ENCODE measurements at places on chromosomes 1 and 21. TPM values are rescaled to one million over a fixed set of nuclear protein-coding genes. Genes with fewer than 3 reads are reported as not detected.

The SLC25A34 gene
- 1.3 TPM for total RNA-seq

The ARHGEF10L gene
- total RNA-seq, result 12.2 TPM

The FASLG gene
- total RNA-seq, result not detected

The KLF17 gene
- total RNA-seq, result not detected

- DNase-seq, result no peak
Measured at GRCh38 chr21:29193072-29193471, 62.6 kb downstream of the MAP3K7CL start.

- DNase-seq, result no peak
Measured at GRCh38 chr1:12661606-12662219, 17.8 kb downstream of the AADACL4 start.

- peak; percentile 11 for DNase-seq
Measured at GRCh38 chr1:173175514-173176145, 31.5 kb downstream of the TNFSF4 start.

DNA sequence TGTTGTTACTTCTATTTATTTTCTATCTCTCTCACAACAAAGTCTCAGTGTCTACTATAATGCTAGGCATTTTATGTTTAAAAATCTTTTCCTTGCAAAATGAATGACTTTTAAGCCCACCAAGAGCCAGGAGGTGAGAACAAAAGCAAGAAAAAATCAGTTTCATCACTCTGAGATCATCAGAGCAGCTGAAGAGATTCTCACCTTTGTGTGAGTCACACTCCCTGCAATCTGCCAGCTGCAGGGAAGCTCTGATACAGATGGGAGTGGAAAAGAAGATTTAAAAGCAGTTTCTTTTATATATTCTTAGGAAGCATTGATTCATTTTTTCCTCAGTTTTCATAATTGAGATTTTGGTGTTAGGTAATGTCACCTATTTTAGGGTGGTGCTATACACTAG, 107.6 kb downstream of the LHX9 start:
- peak; percentile 72 for DNase-seq

All from MCF 10A (cell line).